Stimulated activated CD4-positive, alpha-beta T cell treated with anti-CD3 and anti-CD28 coated beads, Interleukin-15, amount 100 ng/mL, for 1 hour (primary cell): ENCODE measurements at places on chromosomes 1 and 21.
A peak's percentile ranks its signal among the peaks of the same experiment; 100 is the strongest.

GRCh38 chr1:194968916-194969315 is 1639.3 kb downstream of the KCNT2 start:
- no peak for DNase-seq

DNA sequence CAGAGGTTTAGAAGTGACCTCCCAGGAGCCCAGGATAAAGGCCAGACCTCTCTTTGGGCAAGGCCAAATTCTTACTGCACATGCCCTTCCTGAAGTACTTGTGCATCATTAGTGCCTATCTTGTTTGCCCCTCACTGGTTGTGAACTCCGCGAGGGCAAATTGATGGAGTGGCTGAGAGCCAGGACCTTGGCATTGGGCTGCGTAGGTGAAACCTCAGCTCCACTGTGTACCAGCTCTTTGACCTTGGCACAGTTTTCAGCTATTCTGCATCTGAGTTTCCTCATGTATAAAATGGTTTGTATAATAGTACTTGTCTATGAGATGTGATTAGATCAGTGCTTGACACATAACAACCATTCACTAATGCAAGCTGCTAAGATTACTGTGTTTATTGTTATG is 11.5 kb downstream of the OTUD3 start:
- DNase-seq = no peak

- DNase-seq = no peak
Observed at GRCh38 chr21:26199456-26199855, 28.9 kb upstream of the APP start.

DNA sequence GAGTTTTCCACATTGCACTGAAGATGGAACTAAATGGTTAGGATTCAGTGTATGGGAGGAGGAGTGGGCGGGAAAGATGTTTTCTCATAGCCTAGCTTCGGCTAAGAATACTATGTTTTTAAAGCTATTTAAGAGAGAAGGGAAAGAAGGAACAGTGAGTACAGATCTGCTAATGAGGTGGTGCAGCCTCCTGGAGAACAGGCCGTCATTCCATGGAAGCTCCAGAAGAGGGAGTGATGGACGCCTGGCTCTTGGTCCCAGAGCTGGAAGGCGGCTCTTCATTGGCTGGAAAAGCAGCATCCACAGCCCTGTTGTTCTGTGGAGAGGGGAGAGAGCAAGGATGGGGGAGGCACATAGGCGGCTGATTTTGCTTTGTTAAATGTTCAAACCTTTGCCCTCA is 6.9 kb downstream of the CAMK1G start:
- DNase-seq = no peak

DNA sequence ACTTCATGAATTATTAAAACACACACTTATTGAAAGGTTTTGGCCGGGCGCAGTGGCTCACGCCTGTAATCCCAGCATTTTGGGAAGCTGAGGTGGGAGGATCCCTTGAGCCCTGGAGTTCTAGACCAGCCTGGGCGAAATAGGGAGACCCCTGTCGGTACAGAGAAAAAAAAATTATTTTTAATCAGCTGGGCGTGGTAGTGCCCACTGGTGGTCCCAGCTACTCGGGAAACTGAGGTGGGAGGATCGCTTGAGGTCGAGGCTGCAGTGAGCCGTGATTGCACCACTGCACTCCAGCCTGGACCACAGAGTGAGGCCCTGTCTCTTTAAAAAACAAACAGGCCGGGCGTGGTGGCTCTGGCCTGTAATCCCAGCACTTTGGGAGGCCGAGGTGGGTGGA is 1.7 kb downstream of the GABPB2 start:
- no peak for DNase-seq

DNA sequence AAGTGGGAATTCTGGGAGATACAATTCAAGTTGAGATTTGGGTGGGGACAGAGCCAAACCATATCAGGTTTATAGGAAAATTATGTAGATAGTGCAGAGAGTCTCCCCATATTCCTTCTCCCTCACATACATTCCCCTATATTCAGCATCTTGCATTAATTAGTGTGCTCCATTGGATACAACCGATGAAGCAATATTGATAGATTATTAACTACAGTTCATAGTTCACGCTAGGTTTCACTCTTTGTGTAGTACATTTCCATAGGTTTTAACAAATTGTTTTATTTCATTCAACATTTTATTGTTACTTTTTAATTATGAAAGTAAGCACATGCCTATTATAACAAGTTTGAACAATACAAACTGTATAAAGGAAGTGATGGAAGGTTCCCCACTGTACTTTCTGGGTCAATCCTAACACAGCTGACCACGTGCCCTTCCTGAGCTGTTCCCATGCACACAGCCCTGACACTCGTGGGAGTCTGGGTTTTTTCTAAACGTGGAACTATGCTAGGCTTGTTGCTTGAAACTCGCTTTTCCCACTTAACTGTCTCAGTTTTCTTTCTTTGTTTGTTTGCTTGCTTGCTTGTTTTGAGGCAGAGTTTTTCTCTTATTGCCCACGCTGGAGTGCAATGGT is 116.8 kb upstream of the TMPRSS2 start:
- no peak for DNase-seq

GRCh38 chr1:110672753-110673108 is 2.0 kb downstream of the KCNA3 start:
- no peak for DNase-seq

DNA sequence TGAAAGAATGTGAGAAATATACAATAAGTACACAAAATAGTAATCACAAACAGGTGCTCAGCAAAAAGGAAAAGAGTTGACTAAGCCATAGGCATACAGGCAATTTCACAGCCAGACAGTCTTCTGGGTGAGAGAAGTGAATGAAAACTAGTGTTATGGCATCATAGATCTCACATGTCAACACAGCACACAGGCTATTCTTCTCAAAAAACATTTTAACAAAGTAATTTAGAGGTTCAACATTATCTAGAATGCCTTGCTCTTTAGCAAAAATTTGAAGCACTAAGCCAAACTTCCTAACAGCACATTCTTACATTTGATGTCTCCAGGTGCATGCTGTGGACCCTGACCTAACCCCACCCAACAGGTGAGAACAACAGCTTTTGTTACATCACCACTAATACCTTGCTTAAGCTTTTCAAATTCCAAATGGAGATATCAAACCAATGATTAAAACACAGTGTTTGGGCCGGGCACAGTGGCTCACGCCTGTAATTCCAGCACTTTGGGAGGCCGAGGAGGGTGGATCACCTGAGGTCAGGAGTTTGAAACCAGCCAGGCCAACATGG is 30.5 kb downstream of the OTUD7B start:
- no peak for DNase-seq

- DNase-seq = no peak
Observed at GRCh38 chr1:92399076-92399475, 87.6 kb downstream of the GFI1 start.

GRCh38 chr1:67323087-67323486 is 15.4 kb downstream of the IL12RB2 start:
- DNase-seq = no peak

DNA sequence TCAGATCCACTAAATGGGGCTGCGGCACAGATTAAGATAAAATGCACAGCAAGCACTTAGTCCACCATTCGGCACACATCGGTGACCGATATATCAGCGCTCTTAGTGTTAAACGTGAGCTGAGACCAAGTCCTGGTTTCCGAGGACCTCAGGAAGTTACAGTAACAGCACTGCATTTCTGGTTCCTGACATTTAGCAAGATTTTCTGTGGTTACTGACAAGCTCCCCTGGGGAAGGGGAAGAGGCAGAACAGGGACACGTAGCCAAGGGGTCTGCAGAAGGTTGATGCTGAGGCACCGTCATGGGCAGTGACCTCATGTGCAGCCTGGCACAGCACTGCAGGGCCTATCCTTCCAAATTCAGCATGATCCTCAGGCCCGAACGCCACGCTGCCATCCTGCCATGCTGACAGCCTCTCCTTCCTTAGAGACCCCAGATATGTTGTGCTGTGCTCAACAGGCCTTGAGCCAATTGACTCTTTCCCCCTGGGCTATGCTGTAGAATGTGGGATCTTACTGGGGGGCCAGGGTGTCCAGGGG is 13.4 kb upstream of the PEF1 start:
- no peak for DNase-seq

GRCh38 chr1:225228871-225229303 is 199.0 kb downstream of the LBR start:
- no peak for DNase-seq

GRCh38 chr21:43657355-43658087 is 1.8 kb downstream of the HSF2BP start:
- no peak for DNase-seq

- no peak for DNase-seq
Observed at GRCh38 chr21:36700971-36701755, 2.2 kb downstream of the SIM2 start.

DNA sequence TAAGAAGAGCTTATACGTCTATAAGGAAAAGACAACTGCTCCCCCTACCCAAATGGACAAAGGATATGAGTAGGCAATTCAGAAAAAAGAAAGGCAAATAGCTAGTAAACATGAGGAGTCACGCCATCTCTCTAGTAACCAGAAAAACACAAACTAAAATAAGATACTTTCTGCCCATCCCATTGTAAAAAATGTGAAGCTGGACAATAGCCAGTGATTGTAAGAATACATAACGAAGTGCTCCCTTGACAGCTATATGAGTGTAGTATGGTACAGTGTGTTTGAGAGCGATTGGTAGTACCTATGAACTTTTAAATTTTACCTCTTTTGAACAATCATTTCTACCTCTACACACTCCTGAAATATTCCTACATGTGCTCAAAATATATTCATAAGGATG is 7.5 kb upstream of the GJA8 start:
- DNase-seq = no peak

GRCh38 chr1:32239337-32239736 is 7.7 kb upstream of the FAM167B start:
- DNase-seq = no peak

GRCh38 chr1:119903443-119903835 is 7.1 kb upstream of the ADAM30 start:
- no peak for DNase-seq

DNA sequence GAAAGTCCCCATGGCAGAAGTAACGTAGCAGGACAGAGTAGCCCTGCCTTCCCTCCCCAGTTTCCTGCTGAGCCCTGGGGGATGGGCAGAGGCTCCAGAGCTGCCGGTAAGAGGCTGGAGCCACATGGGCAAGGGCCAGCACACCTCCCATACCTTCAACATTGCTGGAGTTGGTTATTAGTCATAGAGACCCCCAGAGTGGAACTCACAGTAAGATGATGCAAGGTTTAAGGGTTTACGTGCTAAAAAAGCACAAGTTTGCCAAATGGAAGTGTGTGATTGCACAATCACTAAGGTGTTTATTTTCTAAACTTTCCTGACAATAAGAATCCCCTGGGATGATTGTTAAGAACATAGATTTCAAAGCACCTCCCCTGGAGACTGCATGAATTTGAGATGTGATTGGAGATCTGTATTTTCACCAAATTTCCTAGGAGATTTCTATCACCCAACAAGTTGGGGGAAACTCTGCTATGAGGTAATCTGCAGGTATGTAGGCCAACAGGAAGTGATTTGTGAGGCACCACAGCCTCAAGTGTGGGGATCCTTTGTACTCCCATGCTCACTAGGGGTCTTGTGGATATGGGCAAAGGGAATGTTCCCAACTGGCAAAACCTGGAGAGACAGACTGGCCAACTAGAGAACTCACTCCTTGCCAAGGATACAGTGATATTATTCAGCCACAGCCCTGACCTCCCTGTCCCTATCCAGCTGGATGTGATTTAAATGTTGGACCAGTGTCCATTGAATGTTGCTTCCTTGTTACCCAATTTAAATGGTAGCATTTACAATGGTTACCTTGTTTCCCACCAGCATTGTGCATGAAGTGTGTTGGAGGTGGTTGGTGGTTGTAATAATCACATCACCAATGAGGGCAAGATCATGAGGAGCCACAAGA is 37.1 kb upstream of the CSF1 start:
- DNase-seq = no peak

- peak; percentile 78 for DNase-seq
Observed at GRCh38 chr1:41739061-41739955, 179.4 kb downstream of the HIVEP3 start.
